H9 (cell line): ENCODE measurements at places on chromosomes 6 and 20. TPM values are rescaled to one million over a fixed set of nuclear protein-coding genes. Genes with fewer than 3 reads are reported as not detected.
A peak's percentile ranks its signal among the peaks of the same experiment; 100 is the strongest.

SMIM26 gene
- total RNA-seq = 66.5 and 75.9 TPM in 2 replicates

HLA-G gene
- total RNA-seq = 2.7 and 2.9 TPM in 2 replicates

ADGB gene
- not detected in 2 replicates for total RNA-seq

SUMO4 gene
- 0.77 and 1.5 TPM in 2 replicates for total RNA-seq

DNA sequence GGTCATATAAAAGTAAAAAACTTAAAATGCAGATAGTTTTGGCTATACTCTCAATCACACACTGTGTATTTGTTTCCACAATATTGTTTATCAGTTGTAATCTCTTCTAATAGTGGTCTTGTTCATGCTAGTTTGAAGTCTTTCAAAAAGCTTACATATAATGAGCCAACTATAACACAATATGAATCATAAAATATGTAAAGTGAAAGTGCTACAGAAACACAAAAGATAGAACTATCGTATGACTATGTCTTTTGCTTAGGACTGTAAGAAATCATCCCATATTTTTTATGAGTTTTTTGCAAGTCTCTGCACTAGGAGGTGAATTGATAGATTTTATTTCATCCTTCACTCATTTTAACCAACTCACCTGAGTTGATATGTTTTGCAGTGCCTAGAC lies 136.0 kb downstream of the MMUT start:
- no peak for DNase-seq

DNA sequence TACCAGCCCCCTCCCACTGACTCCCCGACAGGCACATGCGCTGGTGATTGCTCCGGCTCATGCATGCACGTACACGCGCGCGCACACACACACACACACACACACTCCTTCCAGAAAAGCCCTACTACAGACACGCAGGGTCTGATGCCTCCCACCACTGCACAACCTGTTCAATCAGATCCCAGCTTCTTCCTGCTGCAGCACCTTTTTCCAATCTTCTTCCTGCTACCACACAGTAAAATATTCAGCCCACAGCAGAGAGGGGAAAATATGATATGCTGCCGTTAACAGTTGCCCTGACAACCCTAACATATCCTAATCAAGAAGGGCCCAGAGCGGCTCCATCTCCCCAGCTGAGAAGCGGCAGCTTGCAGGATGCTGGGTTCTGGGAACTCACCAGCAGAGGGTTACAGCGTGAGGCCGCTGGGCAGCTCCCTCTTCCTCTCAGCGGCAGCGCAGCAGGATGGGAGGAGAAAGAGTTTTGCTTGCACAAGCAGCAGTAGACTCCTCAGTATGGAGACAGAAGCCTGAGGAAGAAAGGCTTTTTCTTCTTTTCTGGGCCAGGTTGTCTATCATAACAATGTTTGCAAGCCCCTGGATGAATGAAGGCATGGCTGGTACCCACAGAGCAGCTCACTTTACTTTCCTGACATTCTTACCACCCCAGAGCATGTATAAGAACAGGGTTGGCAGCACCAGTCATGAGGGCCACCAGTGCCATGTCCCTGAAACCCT lies 23.9 kb downstream of the MAP7 start:
- DNase-seq = peak; percentile 84

GRCh38 chr20:61805365-61805764 lies 260.3 kb downstream of the TAF4 start:
- no peak for DNase-seq

DNA sequence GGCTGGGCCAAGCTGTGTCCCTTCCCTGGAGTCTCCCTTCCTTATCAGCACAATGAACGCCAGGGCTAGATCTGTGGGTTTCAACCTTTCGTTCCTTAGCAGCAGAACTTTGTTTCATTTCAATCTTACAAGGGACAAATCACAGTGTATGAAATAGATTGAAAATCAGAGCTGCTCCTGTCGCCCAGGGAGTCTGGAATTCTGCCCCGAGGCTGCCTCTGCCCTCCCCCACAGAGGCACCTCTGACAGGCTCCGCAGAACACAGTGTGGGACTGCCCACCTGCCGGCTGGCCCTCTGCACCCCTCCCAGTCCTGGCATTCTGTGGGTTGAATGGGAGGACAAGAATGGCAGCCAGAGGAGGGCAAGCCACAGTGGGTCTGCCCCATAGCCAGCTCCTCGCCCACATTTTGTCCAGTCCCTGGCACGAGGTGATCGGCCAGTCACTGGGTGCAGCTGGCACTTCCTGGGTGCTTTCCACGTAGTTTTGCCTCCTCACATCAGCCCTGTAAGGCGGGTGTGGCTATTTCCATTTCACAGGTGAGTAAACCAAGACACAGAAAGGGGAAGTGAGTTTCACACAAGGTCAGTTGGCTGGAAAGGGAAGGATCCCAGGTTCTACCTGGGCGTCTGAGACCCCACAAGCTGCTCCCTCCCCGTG lies 26.1 kb downstream of the MANBAL start:
- no peak for DNase-seq

- DNase-seq = no peak
Observed at GRCh38 chr6:158552055-158552795, 7.7 kb upstream of the TMEM181 start.

GRCh38 chr20:31760519-31761240 lies 21.6 kb downstream of the TPX2 start:
- no peak for DNase-seq

DNA sequence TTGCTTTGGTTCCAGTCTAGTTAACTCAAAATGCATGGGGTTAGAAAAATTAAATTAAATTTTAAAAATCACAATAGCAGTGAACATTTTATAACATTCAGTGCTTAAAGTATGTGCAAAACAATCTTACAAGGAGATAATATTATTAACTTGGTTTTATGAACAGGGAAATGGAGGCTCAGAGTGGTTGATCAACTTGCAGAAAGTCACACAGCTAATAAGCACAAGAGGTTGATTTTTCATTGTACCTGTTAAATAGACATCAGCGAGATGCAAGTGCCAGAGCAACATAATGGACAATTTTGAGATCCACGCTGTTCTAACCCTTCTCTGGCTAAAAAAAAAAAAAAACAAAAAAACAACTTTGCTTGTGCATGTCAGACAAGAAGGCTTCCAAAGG lies 219.8 kb downstream of the TSHZ2 start:
- no peak for DNase-seq

- no peak for DNase-seq
Observed at GRCh38 chr6:30983439-30983838, at the start of gene MUC21. TSS of gene MUC21 (plus strand) at chr6:30983718. CDS start at chr6:30983959, 241 bp downstream.

GRCh38 chr6:86961455-86962200 lies 24.3 kb downstream of the HTR1E start:
- no peak for DNase-seq

- DNase-seq = peak; percentile 33
Observed at GRCh38 chr6:77620278-77620882, 32.5 kb upstream of the MEI4 start.

DNA sequence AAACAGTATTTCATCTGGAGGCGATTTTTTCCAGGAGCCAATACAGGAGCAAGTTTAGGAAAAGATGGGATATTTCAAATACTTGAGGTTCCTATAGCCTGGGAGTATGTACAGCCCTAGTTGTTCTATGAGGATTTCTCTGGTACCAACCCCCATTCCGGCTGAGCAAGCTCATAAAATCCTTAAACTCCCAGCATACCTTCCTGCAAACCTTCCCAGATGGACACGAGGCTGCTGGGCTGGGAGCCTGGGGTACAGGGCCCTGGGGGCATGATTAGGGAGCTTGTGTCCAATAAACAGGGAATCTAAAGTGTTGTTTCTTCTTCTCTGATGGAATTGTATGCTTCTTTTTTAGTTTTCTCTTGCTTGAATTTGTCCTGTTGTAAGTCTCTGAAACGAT lies 1.5 kb downstream of the PRRC2A start:
- no peak for DNase-seq

DNA sequence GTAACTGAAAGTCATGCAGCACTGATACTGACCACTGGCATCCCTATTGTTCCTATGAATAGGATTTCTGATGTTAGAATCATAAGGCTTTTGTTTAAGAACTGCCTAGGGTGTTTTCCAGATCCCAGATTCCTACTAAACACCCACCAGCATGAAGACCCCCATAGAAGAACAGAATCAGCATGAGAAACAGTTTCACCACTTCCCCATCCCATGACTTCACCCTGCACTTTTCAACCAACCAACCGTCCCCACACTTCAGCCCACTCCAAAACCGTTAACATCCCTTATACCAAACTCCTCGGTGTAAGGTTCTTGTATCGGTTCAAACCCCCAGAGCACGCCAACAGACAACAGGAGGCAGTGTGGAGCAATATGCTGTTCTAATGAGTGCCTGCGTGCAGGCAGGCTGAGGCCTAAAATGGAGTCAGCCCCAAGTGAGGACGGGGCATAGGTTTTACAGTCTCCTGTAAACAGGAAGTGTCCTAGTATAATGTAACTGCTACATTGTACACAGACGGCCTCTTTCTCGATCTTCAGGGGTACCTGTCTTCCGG lies 11.4 kb upstream of the SSTR4 start:
- DNase-seq = peak; percentile 60

GRCh38 chr6:41132254-41132653 lies 21.9 kb downstream of the TREML1 start:
- DNase-seq = no peak

DNA sequence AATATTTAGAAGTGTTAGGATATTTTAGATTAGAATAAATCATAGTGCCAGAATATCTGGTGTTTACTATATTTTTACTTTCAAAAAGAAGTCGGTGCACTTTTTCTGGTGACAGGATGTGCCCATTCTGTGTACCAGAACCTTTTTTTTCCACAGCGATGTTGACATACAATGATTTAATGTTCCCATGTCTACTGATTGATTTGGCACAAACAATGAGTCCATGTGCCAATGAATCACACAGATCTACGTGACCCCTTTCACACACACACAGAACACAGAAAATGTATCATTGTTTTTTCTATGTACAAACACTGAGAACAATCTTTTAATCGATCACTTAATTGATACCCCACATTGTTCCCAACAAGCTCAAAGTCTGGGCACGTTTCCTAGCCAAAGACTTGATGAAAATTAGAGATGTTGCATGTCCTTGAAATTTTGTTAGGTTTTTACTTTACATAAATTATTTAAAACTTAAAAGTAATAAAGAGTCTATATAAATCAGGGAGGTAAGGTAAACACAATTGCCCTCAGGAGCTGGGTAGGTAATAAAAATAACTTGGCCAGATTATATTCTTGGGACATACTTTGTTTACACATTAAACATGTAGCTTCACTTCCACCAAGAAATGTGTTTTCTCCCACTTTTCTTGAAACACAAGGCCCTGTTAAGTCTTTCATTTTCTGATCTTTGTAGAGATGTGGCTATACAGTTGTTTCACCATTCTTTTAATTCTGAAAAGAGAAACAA lies 36.4 kb upstream of the SOX4 start:
- DNase-seq = no peak

GRCh38 chr6:10268111-10268510 lies 146.8 kb downstream of the TFAP2A start:
- DNase-seq = peak; percentile 68

- no peak for DNase-seq
Observed at GRCh38 chr20:23492292-23492691, 1.4 kb downstream of the CST8 start.

- no peak for DNase-seq
Observed at GRCh38 chr6:21116736-21117135, 476.8 kb upstream of the SOX4 start.

DNA sequence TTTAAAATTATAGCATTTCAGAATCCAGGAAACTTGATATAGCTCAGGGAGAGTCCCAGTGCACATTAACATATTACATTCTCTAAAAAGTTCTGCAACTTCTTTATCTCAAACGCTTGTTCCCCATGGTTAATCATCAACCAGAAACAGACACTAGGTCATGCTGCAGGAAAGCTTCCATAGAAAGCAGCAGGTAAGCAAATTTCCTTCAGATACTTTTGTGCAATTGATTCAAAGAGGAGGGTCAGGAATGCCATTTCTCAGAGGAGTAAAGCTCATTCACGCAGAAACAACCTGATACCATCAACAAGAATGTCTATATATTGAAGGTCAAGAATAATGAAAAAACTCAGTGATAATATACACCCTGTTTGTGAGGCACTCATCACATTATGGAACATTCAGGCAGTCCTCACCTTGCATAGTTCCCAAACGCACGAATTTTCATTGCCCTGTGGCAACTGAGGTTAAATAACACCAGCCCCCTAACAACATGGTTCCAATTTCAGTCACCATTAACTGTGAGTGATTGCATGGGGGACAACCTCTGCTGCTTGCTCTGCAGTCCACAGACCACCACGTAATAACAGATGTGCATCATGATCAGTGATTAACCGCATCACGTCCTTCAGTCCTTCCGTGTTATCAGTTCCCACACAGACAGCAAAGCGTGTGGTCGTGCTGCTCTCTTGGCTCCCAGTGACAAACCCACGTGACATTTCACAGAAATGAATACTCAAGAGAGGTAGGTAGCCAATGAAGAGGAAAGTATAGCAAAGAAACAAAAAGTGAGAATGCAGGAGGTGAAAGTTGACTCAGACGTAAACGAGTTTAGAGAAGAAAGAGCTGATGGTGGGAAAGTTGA lies 95.7 kb downstream of the LY86 start:
- DNase-seq = no peak

DNA sequence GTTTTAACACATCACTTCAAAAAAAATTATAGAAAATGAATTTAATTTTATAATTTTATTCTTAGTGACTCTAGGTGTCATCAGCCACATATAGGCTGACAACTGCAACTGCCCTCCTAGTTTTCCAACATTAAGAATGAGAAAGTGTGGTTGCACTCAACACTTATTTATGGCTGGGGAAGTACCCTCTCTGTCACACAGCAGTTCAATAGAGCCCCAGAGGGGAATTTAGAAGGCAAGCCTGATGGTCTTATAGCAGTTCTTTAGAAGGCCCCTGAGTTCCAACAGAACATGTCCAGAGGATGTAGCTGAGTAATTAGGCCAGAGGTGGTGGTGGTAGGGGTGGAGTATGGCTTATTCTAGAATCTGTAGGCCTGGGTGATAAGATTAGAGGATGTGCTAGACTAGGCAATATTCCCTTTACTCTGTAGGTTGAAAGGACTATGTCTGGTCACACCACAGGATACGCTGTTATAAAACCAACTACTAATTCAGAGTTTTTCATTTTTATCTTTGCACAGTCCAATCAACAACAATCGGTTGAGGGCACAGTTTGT lies 226.5 kb upstream of the CITED2 start:
- DNase-seq = no peak

GRCh38 chr6:102229271-102229670 lies 835.8 kb downstream of the GRIK2 start:
- no peak for DNase-seq

GRCh38 chr20:47782920-47783552 lies 2.2 kb downstream of the SULF2 start:
- no peak for DNase-seq

DNA sequence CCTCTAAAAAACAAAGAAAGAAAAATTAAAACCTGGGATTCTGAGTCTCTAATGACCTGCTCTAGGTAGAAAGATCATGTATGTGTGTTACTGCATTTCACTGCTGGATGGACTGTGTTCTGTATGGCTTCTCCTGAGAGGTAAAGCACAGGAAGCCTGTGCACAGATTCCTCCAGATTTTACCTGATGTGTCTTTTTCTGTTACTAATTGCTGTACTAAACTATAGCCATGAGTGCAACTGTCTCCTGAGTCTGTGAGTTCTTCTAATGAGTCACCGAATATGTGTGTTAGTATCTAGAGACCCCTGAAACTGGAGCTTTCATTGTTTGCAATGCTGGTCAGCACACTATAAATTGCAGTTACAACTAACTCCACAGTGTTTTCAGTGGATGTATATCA lies 270.8 kb downstream of the CDKAL1 start:
- DNase-seq = no peak
